Muscle of arm (tissue), 14 donors: ENCODE measurements at places on chromosomes 12 and 14. TPM values are rescaled to one million over a fixed set of nuclear protein-coding genes. Genes with fewer than 3 reads are reported as not detected.
A peak's percentile ranks its signal among the peaks of the same experiment; 100 is the strongest.

DNA sequence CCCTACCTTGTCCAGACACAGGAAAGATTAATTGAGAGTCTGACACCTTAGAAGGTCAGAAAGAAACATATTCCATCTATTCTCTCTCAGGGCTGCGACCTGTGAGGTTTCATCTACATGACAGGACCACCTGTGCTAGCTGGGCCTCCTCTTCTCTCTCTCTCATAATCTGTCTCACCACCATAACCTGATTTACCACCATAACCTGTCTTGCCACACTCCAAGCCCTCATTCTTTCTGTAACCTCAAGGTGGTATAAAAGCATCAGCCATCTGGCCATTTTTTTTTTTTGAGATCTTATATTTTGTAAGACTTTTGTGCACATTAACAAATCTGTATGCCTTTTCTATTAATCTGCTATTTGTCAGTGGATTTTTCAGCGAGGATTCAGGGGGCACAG, 75.5 kb downstream of the ACADS start:
- no peak for DNase-seq

DNA sequence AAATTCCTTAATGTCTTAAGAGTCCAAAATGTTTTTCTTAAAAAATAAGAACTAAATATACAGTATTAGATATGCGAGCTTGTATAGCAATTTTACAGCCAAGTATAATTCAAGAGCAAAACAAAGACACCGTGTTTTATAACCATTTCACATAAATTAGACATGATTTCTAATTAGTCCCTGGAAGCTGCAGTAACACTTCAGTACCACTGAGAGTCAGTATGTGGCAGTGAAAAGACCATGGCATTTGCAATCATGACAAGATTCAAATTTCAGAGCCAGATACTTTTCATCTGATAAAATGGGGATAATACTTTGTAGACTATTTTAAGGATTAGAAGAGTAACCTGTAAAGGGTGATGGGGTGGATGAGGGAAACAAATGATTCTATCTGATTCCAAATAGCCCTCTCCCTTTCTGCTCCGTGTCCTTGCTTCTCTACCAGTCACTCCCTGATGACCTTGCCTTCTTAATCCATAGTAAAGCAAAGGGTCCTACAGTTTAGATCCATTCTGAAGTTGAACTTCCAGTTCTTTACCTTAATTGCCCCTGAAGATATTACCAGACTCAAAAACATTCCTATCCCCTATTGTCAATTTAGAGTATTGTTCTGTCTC, 145.4 kb upstream of the ABCD2 start:
- DNase-seq = peak; percentile 25

DNA sequence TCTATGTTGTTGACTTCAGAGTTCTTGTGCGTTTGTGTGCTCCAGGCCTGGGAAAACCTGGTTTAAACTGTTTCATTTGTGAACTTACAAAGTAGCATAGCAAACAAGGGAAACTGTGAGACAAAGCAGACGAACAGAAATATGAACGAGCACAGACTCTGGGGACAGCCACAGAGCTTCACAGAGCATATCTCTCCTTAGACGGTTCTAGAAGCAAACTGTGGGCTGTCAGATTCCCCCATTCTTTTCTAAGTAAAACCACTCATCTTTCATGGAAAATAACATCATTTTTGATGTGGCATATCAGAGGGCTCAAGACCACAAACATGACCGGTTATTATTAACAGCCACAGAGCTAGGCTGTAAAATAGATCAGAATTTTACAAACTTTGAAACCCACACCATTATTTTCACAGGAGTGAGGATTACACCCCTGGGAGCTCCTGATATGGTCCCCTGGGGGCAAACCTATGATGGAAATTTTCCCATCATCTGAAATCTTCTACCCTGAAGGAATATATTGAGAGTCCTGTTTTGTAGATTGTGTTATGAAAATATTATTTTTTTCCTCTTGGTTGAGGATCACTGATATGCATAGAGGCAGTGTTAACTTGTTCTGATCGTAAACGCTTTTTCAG, 102.0 kb downstream of the ADGRD1 start:
- no peak for DNase-seq

The KNTC1 gene
- polyA plus RNA-seq = 15.7 TPM

The IL26 gene
- not detected for polyA plus RNA-seq

The USP44 gene
- polyA plus RNA-seq = 1.0 TPM
